ENCODE measurements at places on chromosomes 3 and 15.

DNA sequence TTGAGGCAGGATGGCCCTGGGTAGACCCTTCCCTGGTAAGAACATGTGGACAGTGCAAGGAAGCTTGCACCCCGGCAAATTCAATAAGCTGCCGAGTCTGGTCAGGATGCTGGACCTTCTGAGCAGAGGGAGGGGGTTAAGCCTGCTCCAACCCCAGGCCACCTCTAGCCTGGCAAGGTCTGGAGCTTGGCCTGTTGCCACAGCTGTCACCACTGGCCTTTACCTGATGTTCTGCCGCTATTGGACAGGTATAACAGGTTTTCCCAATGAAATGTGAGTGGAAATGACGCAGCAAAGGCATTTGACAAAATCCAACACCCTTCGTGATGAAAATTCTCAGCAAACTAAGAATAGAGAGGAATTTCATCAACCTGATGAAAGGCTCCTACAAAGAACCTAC, 699 bp upstream of the MESP1 start:
- no peak for DNase-seq
- peaks cover 5% of the 10 kb centered on the region for H3K4me1 ChIP-seq
- no peaks in the 10 kb centered on the region for H3K36me3 ChIP-seq

- H3K27me3 ChIP-seq = no peaks in the 10 kb centered on the region
- no peaks in the 10 kb centered on the region for H3K4me1 ChIP-seq
- H3K4me3 ChIP-seq = no peak overlapping the region
- no peak for DNase-seq
- no peak overlapping the region for H3K27ac ChIP-seq
These were observed 235.7 kb upstream of the ATP10A start for GRCh38 chr15:26098801-26099200.

DNA sequence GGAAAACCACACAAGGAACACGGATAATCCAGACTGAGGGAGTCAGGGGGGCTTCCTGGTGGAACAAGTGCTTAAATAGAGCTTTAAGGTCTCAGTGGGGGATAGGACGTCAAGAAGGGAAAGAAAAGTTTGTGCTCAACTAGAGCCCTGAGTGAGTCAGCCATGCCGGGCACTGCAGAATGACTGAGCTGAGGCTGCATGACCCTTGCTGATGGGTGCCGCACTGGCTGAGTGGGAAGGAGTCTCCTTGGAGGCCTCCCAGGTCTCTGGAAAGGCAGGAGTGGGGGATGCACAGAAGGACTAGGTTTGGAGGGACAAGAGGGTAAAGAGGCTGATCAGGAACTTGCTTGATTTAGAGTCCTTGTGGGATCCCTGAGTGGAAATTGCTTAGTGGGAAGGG, 150.3 kb downstream of the RPLP1 start:
- H3K36me3 ChIP-seq = no peaks in the 10 kb centered on the region
- peaks cover 8% of the 10 kb centered on the region for H3K4me1 ChIP-seq
- no peak overlapping the region for H3K27ac ChIP-seq
- no peak overlapping the region for H3K4me3 ChIP-seq

DNA sequence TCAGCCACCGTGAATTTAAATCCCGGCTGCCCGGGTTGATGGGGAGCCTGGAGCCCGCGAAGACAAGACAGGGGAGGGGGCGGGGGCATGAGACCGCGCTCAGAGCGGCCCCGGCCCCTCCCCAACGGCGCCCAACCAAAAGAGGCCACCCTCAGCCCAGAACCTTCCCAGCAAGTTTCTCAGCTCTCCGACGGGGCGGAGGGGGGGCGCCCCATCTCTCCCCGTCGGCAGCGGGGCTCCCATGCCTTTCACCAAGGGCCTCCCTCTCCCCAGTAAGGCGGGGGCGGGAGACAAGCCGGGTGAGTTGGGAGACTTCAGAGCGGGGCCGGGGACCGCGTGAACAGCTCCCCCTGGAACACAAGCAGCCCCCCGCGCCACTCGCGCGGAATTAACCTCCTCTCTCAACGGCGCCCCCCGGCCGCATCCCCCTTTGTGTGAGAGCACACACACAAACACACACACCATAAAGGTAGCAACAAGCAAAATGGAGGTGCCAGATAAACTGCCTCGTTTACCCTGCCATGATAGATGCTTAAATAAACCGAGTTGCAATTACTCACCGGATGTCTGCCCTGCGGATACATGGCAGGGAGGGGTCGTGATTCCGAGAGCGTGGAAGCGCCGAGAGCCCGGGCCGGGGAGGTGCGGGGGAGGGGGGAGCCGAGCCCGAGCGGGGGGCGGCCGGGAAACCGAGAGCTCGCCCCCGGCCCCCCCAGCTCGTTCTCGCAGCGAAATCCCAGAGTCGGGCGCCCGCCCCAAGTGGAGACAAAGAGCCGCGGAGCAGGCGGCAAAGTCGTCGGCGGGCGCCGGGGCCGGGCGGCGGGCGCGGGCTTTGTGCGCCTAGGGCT, 1.3 kb downstream of the TLE3 start:
- peaks cover 61% of the 10 kb centered on the region for H3K4me1 ChIP-seq
- H3K36me3 ChIP-seq = peaks cover 3% of the 10 kb centered on the region
- peak overlapping the region; percentile 93 for H3K27ac ChIP-seq
- H3K27me3 ChIP-seq = no peaks in the 10 kb centered on the region

DNA sequence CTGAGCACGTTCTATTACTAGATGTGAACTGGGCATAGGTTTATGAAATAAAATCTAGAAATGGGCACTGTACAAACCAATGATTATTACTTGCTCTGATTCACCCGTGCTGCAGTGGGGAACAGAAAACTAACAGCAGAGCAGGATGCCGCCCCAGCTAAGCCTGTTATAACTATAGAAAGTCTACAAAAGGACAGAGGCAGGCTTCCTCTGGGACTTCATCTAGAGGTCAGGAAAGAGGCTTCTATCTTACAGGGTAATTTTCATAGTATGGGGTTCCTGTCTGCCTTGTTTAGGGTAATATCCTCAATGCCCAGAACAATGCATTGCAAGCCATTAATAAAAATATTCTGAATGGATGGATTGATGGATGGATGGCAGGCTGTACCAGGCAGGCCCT, 177.0 kb upstream of the TBL1XR1 start:
- peak overlapping the region; percentile 31 for H3K27ac ChIP-seq
- H3K27me3 ChIP-seq = no peaks in the 10 kb centered on the region
- DNase-seq = no peak
- H3K36me3 ChIP-seq = no peaks in the 10 kb centered on the region
- H3K4me3 ChIP-seq = no peak overlapping the region

DNA sequence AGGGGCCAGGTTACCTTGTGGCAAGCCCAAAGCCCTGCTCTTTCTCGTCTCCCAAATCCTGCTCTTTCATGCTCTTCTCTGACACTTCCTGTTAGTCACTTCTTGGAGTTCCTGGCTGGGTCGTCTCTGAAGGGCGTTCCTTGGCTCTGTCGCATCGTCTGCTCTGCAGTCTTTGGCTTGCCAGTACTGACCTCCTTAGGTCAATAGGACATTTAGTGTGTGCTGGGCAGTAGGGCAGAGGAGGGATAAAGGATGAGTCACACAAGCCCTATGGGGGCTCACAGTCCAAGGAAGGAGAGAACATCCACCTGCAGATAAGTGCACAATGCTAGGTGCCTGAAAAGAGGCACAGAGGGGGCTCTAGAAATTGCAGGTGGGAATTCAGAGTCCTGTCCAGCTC, 87.5 kb downstream of the FAM43A start:
- H3K36me3 ChIP-seq = no peaks in the 10 kb centered on the region
- H3K4me1 ChIP-seq = peaks cover 5% of the 10 kb centered on the region
- no peaks in the 10 kb centered on the region for H3K27me3 ChIP-seq
- H3K27ac ChIP-seq = no peak overlapping the region

DNA sequence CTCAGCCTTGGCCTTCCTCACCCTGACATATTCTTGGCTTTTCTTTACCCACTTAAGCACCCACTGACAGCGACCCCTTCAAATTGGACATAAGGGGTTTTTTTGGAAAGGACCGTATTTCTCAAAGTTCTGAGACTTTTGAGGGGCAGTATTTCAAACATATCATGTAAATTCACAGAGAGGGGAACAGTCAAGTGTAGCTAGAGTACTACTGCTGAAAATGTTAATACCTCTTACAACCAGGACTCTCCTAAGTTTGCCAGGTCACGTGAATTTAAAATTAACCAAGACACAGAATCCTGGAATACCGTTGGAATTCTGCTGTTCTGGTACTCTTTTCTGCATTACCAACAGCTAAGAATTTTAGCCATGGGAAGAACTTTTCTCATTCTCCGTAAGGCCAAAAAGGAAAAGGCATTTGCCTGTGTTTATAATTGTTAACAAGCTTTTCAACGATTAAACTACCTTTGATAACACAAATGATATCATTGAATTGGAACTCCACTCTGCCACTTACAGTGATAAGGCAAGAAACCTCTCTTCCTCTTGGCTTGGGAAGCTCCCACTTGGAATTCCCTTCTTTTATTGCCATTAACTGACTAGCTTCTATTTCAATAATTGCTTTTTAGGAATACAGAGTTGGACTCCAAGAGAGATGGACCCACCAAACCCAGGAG, 597 bp upstream of the GBE1 start:
- H3K27ac ChIP-seq = peak overlapping the region; percentile 98
- peaks cover 50% of the 10 kb centered on the region for H3K4me1 ChIP-seq
- no peaks in the 10 kb centered on the region for H3K36me3 ChIP-seq
- peak overlapping the region; percentile 83 for H3K4me3 ChIP-seq
- DNase-seq = no peak
- H3K27me3 ChIP-seq = no peaks in the 10 kb centered on the region

- H3K27ac ChIP-seq = no peak overlapping the region
- no peaks in the 10 kb centered on the region for H3K27me3 ChIP-seq
- H3K36me3 ChIP-seq = no peaks in the 10 kb centered on the region
- no peaks in the 10 kb centered on the region for H3K4me1 ChIP-seq
- H3K4me3 ChIP-seq = no peak overlapping the region
- no peak for DNase-seq
These were observed 16.5 kb upstream of the TCF12 start for GRCh38 chr15:56901931-56902330.

DNA sequence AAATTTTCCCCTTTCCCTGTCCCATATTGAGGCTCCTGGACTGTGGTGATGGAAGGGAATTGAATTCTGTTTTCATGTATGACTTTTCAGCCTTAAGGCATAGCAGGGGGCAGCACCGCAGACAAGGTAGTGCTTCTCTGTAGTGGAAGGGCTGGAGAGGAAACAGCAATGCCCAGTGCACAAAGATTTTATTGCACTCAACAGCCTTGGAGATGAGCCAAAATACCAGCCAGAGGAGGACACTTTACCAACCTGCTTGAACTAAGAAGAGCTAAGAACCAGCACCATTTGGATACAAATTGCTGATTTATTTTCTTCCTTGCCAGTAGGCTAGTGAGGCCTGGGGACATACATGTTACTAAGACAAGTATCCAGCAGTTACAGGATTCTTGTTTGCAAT, 98.7 kb downstream of the KCNMB2 start:
- H3K36me3 ChIP-seq = no peaks in the 10 kb centered on the region
- H3K27ac ChIP-seq = no peak overlapping the region

DNA sequence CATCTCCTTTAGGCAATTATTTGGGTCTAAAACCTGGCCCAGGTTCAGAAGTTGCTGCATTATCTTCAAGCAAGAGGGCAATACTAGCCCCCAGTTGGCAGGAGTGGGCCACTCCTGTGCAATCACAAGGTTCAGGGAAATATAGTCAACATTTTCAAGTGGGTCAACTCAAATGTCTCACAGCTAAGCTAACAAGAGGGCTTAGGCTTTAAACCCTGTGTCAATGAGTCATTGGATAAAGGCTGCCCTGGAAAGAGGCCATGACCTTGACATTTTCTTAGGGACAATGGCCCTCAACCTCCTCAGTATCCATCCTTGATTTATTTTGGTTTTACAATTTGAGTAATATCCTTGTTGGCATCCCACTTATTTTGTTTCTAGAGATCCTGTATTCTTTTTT, 73.5 kb upstream of the DCP1A start:
- no peaks in the 10 kb centered on the region for H3K4me1 ChIP-seq
- H3K27ac ChIP-seq = no peak overlapping the region
- H3K27me3 ChIP-seq = no peaks in the 10 kb centered on the region
- DNase-seq = no peak
- H3K4me3 ChIP-seq = no peak overlapping the region

DNA sequence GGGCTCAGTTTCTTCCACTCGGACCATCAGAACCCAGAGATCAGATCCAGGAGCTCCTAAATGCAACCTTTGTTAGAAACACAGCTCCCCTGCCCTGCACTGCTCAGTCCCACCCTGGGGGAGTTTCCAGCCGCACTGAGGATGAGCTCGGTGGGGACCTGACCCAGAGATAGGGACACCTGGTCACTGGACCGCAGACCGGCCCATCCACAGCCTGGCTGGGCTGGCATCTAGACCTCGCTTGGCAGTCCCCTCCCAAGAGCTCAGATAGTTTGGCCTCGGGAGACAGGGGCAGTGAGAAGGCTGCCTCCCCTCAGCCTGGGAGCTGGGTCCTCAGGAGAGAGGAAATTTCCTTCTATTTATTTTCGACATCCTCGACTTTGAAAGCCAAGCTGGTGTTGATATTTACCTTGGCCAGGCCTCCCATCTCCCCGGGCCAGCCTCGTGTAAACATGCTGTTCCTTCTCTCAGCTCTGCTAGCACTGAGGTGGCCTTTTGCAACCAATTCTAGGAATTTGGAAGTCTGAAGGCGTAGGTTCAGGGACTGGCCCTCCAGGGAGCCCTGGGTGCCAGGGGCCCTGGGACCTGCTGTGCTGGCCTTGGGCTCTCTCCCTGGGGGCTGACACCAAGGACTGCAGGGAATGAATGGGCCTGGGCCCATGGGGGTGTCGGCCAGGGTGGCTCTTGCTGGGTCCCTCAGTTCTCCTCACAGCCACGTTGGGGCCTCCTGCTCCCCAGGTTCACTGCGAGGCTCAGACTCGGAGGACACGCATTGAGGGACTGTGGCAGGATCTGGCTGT, 90.1 kb downstream of the VGLL4 start:
- H3K4me3 ChIP-seq = peak overlapping the region; percentile 9
- no peaks in the 10 kb centered on the region for H3K27me3 ChIP-seq
- H3K27ac ChIP-seq = peak overlapping the region; percentile 87
- no peaks in the 10 kb centered on the region for H3K36me3 ChIP-seq
- no peak for DNase-seq

DNA sequence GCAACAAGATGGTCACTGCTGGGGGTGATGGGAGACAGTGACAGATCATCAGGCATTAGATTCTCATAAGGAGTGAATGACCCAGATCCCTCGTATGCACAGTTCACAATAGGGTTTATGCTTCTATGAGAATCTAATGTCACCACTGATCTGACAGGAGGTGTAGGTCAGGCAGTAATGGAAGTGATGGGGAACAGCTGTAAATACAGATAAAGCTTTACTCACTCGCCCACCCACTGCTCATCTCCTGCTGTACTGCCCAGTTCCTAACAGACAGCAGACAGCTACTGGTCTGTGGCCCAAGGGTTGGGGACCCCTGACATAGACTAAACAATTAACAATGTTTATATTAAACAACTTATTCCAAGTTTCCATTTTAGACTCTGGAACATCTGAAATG, 25.4 kb downstream of the IFT80 start:
- H3K4me1 ChIP-seq = peaks cover 7% of the 10 kb centered on the region
- no peak overlapping the region for H3K4me3 ChIP-seq
- no peaks in the 10 kb centered on the region for H3K27me3 ChIP-seq
- peaks cover 6% of the 10 kb centered on the region for H3K36me3 ChIP-seq
- DNase-seq = no peak
